ENCODE measurements at places on chromosomes 2 and 18. TPM values are rescaled to one million over a fixed set of nuclear protein-coding genes. Genes with fewer than 3 reads are reported as not detected.

The ITGB6 gene
- not detected for total RNA-seq

The LBX2 gene
- total RNA-seq: 0.44 TPM

The KLHL14 gene
- total RNA-seq: not detected

The CHRNA1 gene
- not detected for total RNA-seq

The CHCHD5 gene
- total RNA-seq: 21.3 TPM

The HOXD8 gene
- not detected for total RNA-seq

The CYP27A1 gene
- 2.1 TPM for total RNA-seq

The MRO gene
- total RNA-seq: not detected

The OSBPL1A gene
- 3.9 TPM for total RNA-seq

The STAT4 gene
- total RNA-seq: 124 TPM

The DYNC2LI1 gene
- 4.6 TPM for total RNA-seq

The PROM2 gene
- total RNA-seq: 0.24 TPM

The SNED1 gene
- 60.7 TPM for total RNA-seq

The INPP5D gene
- 119 TPM for total RNA-seq

The NAGK gene
- 127 TPM for total RNA-seq

The NHEJ1 gene
- 20.5 TPM for total RNA-seq

The SFT2D3 gene
- 7.8 TPM for total RNA-seq

The TCF23 gene
- total RNA-seq: not detected

The SERPINB10 gene
- total RNA-seq: not detected

- DNase-seq: no peak
These were observed 13.8 kb upstream of the MRPL19 start for GRCh38 chr2:75632813-75633212.

- no peak for DNase-seq
These were observed 234.3 kb downstream of the CDCA7 start for GRCh38 chr2:173588931-173589369.

DNA sequence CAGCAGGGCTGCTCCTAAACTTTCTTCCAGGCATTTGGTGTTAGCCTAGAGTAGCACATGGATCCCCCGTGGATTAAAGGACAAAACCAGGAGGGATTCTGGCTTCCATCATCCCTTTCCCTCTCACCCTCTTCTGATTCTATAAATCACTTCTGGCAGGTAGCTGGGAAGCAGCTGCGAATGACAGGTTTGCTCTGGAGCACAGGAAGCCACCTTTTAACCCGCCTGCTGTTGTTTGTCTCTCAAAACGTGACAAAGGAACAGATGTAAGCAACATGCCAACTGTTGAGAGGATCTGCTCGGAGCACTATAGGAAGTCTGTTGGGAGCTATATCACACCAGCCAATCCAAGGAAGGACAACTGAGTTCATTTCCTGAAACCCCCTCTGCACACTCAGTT is 101.9 kb downstream of the ACTR2 start:
- DNase-seq: no peak

- DNase-seq: no peak
These were observed 18.5 kb upstream of the FAM171B start for GRCh38 chr2:186675380-186675779.

DNA sequence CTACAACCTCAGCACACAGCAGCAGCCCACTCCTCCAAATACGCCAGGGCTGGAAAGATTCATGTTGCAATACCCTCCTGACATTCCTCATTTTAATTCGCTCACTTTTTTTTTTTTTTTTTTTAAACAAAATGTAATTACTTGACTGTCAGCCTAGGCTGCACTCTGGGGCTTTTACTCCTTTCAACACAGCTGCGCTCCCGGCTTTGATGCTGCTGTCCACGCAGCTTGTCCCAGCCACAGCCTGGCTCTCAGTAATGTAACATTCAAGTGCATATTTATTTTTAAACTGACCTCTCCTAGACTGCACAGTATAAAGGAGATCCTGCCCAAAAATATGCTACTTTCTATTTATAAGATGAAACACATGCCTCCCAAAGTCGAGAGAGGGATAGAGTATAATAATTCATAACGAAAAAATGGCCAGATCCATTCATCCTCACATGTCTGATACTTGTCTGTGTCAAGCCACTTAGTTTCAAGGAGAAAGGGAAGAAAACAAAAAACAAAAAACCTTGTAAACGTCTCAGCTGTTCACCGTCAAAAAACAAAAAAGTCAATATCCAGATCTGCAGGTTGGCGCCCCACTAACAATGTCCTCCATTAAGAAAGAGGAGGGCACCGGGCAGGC is 949 bp downstream of the CDC42EP3 start:
- DNase-seq: no peak

DNA sequence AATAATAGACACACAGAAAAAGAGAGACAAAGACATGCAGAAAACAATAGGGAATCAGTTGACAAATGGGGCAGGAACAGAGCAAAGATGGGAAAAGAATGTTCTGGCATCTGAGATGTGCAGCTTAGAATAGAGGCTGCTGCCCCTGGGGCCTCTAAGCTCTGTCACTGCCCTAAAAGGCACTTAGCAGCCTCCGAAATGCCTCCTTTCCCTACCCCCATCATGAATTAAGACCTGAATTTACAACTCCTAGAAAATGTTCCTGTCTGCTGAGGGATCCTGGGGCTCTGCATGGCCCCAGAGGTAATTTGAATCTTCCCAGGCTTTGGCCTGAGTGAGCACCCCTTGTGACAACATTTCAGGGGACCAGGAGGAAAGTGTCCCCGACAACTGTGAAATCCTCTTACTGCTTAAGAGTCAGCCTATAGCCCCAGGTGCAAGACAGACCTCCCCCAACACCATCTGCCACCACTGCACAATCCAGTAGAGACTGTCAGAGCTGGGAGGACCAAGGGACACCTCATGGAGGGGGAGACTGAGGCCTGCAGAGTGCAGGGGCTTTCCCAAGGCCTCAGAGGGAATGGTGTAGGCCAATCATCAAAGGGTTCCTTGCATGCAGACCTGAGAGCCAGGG is 24.8 kb downstream of the MRPL35 start:
- no peak for DNase-seq

DNA sequence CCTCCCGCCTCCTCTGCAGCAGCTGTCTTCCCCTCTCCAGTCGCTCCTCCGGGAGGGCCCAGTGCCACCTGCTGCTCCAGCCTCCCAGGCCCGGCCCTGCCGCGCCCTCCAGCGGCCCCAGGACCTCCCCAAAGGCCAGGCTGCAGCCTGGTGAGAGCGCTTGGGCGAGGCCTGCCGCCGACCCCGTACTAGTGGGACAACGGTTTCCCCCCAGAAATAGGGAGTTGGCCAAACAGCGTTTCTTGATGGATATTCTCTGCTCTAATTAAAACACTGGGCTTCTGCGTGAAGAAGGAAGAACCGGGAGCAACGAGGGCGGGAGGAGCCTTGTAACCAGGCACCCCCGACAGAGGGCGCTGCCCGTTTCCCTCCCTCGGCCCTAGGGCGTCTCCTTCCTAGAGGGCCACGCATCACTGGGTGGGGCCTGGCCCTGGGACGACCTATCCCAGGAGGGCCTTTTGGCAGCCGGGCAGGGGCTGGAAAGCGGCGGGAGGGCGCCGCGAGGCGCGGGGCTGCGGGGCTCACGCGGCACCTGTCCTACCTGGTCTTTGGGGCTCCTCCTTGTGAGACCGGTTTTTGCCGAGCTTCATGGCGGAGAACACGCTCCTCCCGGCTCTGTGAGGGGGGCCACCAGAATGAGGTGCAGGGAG is 25.4 kb upstream of the OTOF start:
- peak; percentile 47 for DNase-seq

GRCh38 chr2:186717320-186718007 is 23.6 kb downstream of the FAM171B start:
- no peak for DNase-seq

- DNase-seq: no peak
These were observed 213.3 kb downstream of the LDLRAD4 start for GRCh38 chr18:13431886-13432285.

GRCh38 chr2:129469871-129470270 is 509.6 kb upstream of the RAB6C start:
- DNase-seq: no peak

DNA sequence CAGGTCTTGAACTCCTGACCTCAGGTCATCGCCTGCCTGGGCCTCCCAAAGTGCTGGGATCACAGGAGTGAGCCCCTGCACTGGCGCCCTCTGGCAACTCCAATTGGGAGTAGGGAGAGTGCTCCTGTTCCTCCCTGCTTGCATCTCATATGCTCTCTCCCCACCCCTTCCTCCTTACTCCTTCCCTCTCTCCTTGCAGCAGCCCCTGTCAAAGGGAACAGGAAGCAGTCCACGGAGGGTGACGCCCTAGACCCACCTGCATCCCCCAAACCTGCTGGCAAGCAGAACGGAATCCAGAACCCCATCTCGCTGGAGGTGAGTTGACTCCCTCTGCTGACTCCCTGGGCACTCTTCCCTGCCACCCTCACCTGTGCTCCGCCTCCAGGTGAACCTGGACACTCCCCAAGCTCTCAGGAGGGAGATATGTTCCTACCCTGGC is 10.7 kb downstream of the ARID5A start:
- no peak for DNase-seq

DNA sequence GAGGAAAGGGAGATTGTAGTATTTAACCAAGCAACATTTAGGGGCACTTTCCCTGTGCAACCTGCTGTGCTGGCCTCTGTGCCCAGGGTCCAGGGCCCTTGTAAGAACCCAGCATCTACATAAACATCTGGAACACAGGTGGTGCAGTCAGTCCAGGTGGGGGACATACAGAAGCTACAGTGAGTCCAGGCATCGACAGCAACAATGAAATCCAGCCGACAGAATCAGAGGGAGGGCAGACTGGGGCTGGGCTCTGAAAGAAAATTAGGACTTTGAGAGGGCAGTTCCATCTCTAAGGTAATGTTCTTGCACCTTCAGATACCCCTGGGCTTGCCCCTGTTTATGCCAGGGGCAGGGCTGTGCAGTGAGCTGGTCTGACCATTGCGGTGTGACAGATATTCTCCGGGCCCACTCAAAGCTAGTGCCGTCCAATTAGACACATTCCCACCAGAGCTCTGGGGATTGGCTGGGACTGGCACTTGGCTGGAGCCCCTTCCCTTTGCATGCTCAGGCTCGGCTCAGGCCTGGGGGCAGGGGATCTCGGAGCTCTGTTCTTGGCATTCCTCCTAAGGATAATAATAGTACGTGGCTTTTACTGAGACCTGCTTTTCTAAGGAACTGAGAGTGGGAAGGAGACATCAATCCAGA is 5.4 kb downstream of the LBH start:
- no peak for DNase-seq

DNA sequence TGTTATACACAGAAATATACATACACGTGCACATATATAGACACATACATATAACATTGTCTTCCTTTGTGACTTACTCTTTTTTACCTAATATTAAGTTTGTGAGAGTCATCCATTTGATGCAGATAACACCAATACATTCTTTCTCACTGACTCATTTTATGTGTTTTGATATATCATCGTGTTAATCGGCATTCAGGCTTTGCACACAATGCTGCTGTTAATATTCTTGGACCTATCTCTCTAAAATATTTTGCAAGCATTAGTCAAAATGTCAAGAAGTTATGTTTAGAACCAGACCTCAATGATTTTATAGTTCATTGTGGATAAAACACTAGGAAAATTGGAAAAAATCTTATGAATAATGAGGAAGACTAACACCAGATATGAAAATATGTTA is 441.1 kb downstream of the LRATD1 start:
- no peak for DNase-seq

DNA sequence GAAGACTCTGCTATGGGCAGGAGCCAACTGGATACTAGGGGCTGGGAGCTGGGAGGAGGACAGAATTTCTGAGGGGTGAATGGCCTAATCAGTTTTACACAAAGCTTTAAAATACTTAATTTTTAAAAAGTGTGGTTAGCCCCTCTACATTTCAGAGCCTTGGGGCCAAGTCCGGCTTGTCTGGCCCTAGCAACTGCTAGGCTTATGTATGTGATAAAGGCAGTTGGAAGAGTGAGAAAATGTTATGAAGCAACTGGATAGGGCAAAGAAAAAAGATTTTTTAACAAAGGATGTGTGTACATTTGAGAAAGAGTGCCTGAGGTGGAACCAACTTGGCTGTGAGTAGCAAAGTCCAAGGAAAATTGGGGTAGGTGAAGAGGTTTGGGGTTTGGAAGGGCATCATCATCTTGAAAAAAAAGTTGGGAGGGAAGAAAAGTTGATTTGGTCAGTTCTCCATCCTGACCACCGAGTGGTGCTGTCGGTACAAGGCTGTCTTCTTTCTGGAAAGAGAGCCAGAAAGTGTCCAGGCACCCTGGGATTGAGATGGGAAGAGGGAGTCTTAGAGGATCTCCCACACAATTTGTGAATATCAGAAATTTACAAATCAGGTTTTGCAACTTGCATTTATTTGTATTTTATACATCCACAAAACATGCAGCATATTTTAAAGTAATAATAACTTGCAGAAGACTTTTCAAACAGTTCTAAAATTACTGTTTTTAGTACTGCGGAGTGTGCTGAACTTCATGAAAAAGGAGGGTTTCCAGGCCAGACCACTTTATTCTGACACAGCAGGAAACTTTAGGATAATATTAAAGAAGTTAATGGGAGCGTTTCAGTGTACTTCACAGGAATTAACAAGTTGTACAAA is 10.5 kb upstream of the CDK15 start:
- DNase-seq: no peak

GRCh38 chr2:457792-458424 is 170.0 kb upstream of the ALKAL2 start:
- no peak for DNase-seq

GRCh38 chr18:46577546-46577945 is 79.5 kb downstream of the LOXHD1 start:
- DNase-seq: no peak

GRCh38 chr2:937530-937929 is 13.1 kb upstream of the SNTG2 start:
- no peak for DNase-seq

- no peak for DNase-seq
These were observed 73.7 kb downstream of the DNER start for GRCh38 chr2:229640636-229641035.

DNA sequence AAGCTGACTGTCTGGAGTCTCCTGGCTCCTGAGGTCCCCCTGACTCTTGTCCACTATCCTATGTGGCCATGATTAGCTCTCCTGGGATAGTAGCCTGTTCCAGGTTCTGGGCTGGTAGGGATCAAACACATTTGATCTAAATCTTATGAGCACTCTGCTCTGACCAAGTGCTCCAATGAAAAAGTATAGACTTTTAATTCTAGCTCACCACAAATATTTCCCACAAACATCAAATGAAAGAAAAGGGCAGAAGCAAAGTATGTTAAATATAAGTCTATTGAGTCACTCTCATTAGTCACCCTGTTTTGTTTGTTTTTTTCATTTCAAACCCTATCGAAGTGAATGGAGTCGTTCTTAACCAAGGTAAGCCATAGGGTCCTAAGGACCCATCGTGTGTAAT is 39.7 kb upstream of the NEDD4L start:
- DNase-seq: no peak

- DNase-seq: no peak
These were observed 65.6 kb upstream of the ZNF385B start for GRCh38 chr2:179927041-179927440.

DNA sequence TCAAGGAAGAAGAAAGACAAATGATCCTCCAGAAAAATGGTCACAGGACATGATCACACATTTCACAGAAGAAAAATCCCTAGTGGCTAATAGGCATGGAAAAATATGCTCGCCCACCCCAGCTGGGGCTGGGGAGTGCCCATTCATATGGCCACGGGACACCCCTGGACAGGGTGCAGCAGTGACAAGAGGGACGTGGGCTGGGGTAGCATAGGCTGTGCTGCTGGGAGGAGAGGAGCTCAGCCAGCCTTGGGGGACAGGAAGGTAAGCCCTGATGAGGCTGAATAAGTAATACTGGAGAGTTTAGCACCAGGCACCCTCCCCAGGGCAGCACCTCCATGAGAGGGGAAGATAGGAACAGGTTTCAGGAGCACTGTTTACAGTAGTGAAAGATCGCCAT is 254.9 kb upstream of the HS6ST1 start:
- DNase-seq: no peak
